ENCODE measurements at places on chromosomes 2 and 18. TPM values are rescaled to one million over a fixed set of nuclear protein-coding genes. Genes with fewer than 3 reads are reported as not detected.

BMP10 gene
- polyA plus RNA-seq = not detected

GLI2 gene
- polyA plus RNA-seq = 3.4 TPM

BCL11A gene
- 2.4 TPM for polyA plus RNA-seq

FOXI3 gene
- 0.02 TPM for polyA plus RNA-seq

ZNF236 gene
- 6.0 TPM for polyA plus RNA-seq

LCLAT1 gene
- 6.9 TPM for polyA plus RNA-seq

TLX2 gene
- 25.6 TPM for polyA plus RNA-seq

- no peak for DNase-seq
Observed at GRCh38 chr2:132860220-132860619, 190.2 kb upstream of the LYPD1 start.

- DNase-seq = no peak
Observed at GRCh38 chr2:130760754-130761751, 5.7 kb downstream of the AMER3 start.

DNA sequence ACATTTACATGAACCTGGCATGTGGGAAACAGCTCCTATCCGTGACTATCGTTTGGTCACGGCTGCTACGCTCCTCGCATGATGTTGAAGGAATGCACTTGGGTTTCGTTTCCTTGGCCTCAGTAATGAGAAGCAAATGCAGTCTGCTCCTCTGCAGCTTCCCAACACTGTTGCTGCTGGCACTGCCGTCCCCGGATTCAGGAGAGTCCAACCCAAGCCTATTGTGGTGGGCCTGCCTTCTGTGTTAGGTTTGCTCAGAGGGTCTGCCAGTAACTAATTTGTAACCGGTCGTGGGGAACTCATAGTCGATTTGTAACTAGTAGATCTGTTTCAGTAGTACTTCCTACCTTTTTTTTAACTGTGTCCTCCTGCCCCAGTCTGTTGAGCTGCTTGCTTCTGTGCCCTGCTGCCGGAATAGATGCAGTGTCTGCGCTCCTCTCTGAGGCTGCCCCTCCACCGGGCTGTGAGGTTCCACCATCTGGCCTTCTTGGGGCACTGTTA, 58.4 kb downstream of the WDSUB1 start:
- DNase-seq = no peak

- DNase-seq = no peak
Observed at GRCh38 chr2:71064754-71065621, 3.5 kb upstream of the NAGK start.

DNA sequence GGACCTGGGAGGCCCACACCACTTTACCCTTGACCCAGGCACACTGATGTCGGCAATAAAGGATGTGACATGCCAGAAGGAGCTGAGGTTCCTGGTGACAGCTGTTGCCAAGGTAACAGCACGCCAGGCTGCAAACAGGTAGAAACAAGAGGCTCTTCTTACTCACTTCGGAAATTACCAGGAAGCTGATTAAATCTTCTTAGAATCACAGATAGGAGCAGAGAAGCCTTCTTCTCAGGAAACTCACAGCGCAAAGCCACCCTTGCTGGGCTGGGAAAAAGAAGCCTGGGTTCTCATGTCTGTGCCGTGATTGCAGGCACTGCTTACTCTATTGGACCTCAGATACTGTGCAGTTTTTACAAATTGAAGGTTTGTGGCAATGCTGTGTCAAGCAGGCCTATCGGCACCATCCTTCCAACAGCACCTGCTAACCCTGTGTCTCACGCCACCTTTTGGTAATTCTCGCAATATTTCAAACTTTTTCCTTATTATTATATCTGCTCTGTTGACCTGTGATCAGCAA, 61.0 kb upstream of the TAF1B start:
- DNase-seq = no peak

DNA sequence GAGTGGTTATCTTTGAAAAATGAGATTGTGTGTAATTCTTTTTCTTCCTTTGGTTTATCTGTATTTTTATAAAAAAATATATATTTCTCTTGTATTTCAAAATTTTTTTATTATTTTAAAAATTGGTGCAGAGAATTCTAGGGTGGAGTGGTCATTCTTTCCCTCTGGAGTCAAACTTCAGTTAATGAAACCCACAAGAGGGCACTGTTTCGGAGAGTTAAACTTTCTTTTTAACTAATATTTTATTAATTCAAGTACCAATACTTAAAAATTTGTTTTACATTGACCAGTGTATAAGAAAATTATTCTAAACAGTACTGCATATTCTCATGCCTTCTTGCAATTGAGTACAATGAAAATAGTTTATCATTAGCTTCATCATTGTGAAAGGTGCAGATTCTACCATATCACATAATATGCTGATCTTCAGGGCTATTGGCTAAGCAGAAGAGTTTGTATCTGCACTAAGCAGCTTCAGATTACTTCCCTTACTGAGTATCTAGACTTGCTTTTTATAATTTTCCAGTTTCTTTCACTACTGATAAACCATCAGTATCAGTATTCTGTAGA, 50.1 kb downstream of the HS1BP3 start:
- no peak for DNase-seq

DNA sequence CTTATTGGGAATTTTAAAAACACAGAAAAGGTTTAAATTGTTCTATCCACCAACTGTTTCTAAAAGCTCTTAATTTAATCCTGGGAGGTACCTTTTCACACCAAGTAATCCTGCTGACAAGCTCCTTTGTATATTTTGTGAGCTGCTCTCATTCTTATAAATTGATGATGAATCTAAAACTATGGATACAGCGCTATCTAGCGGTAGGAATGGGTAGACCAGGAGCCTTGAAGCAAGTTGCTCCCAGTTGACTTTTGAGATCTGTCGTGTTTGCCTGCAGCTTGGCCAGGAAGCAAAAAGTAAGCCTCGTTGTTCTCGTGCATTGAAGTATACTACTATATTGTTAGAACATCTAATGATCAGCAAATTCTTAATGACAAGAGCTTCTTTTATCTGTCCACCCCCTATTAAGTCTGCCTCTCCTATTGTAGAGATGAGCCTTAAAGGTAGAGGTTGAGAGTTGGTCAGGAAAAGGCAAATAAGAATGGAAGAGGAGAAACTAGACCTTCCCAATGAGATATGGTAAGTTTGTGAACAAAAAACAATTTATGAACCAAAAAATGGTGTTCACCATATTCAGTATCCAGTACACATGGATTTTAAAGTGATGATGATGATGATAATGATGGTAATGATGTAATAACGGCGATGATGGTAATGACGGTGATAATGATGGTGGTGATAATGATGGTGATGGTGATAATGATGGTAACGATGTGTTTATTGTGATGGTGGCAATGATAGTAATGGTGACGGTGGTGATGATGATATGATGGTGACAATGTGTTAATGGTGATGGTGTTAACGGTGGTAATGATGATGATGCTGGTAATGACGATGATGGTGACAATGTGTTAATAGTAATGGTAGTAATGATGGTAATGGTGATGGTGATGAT, 212.1 kb upstream of the NCKAP5 start:
- peak; percentile 48 for DNase-seq

DNA sequence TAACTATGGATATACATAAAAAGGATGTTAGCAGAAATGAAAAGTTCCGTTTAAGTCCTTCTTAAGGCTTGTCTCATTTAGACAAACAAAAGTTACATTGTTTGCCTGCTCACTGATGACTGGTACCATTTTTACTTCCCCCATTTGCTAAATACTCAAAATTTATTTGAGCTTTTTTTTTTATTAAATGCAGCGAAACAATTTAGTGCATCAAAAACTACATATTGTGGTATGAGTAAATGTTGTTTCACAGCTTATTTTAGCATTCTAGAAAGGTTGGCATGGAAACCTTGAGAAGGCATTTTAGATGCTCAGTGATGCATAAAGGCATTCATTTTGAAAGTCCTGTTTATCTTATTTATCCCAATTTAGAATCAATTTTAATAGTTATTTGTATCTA, 100.0 kb downstream of the MAP2 start:
- DNase-seq = no peak

GRCh38 chr18:36274083-36274715, 23.3 kb upstream of the FHOD3 start:
- DNase-seq = no peak

- no peak for DNase-seq
Observed at GRCh38 chr2:215780907-215781685, 232.3 kb downstream of the MREG start.

DNA sequence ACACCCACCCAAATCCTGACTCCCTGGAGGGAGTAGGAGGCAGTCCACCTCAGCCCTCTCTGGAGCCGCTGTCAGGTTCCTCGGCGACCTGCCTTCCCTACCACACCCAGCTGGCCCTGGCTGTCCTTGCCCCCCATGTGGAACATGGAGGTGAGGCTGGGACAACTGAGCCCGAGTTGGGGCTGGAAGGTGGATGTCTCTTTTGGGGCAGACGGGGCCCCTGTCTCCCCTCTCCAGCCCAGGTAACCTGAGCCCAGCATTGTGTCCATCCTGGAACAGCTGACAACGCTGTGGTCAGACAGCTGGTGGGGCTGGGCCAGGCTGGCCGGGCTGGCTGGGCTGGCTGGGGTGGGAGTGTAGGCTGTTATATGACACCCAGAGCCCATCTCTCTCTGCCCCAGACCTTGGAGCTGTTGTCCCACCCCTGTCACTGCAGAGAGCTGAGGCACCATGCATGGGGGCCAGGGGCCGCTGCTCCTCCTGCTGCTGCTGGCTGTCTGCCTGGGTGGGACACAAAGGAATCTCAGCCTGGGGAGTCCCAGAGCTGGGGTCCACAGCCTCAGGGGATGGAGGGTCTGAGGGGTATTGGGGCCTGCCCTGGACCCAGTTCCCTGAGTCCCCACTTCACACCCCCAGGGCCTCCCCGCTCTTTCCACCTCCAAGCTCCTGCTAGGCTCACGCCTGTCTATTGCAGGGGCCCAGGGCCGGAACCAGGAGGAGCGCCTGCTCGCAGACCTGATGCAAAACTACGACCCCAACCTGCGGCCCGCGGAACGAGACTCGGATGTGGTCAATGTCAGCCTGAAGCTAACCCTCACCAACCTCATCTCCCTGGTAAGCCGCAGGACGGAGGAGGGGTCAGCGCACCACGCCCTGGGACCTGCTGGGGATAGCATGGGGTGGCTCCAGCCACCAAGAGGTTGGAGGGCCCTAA, at the start of gene CHRNG:
Gene CHRNG, plus strand, starts transcription at position 395 of the 934 bp plus-strand sequence. Its CDS starts 56 bp downstream, at position 451.
- no peak for DNase-seq

GRCh38 chr2:43070030-43070429, 156.4 kb downstream of the ZFP36L2 start:
- peak; percentile 66 for DNase-seq

GRCh38 chr2:138516030-138516704, 14.6 kb downstream of the SPOPL start:
- no peak for DNase-seq

All from SK-N-SH (cell line).